ENCODE measurements at places on chromosomes 6 and 20.

DNA sequence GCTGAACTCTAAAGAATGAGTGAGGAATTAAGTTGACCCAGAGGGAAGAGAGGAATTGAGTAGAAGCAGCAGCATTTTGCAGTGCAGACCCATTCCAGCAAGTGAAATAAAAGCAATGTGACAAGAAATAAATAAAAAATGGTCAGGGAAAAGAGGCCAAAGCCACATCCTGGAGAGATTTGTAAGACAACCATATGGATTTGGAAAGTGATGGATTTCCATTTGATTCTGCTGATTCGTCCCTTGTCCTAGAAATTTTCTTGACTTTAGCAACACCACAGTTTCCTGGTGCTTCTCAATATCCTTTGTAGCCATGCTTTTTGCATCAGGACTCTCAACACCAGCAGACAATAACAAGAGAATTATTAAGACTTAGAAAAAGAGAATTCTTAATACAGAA lies 29.8 kb downstream of the ANKEF1 start:
- DNase-seq, result no peak

GRCh38 chr6:119347466-119348095 lies 2.0 kb downstream of the MAN1A1 start:
- DNase-seq, result no peak

DNA sequence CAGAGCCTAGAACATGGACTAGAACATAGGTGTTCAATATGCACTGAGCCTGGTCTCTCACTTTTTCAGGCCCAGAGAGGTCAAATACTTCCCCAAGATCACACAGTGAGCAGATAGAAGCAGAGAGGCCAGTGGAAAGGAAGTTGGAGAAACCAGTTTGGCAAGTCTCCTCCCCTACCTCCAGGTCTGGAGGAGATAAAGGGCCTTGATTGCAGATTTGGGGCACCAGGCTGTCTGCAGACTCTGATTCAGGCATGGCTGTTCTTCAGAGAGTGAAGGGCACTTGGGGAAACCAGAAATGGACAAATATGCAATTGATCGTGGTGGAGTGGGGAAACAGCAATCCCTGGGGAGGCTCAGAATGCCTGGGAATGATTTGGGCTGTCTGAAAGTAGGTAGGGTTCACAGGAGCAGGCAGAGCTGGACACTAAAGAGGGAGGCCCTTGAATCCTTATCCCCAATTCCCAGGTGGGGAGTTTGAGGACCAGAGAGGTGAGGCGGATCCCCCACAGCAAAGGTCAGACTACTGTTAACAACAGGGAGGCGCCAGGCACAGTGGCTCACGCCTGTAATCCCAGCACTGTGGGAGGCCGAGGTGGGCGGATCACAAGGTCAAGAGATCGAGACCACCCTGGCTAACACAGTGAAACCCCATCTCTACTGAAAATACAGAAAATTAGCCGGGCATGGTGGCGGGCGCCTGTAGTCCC lies 2.3 kb downstream of the PEDS1 start:
- DNase-seq, result no peak

DNA sequence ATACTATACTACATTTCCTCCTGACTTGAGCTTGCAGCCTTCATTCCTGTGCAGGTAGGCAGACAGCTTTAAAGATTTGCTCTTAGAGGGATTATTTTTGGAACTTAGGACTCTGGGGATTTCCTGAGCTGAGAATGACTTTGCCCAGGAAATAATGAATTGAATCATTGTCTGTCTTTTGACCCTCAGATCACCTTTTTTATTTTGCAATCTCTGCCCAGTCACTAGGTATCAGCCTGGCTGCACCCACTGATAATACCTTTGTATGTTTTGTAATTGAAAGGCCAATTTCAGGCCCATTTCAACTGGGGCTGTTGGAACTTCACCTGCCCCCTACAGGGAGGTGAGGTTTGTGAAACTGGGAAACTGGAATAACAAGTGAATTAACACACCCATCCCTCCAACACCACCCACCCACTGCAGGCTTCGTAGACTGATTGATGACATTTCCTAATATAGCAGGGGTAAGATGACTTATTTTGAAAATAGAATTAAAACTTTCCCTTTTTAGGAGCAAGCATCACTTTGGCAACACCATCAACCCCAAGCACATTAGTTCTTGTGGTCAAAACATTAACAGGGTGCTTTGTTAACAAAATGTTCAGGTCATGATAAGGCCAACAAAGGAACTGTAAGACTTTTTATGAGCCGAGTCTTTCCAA lies 157.1 kb upstream of the CENPW start:
- no peak for DNase-seq

DNA sequence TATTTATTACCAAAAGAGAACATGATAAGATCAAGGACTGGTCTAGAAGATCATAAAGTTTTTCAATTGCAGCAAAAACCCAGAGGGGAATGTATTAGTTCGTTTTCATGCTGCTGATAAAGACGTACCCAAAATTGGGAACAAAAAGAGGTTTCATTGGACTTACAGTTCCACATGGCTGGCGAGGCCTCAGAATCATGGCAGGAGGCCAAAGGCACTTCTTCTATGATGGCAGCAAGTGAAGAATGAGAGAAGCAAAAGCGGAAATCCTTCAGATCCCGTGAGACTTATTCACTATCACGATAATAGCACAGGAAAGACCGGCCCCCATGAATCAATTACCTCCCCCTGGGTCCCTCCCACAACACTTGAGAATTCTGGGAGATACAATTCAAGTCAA lies 57.7 kb upstream of the HIVEP2 start:
- DNase-seq, result no peak
